IPS DF 6.9 (cell line): ENCODE measurements at places on chromosomes 11 and 22.

- H3K4me1 ChIP-seq, result no peaks in the 10 kb centered on the region
- no peak for DNase-seq
- H3K4me3 ChIP-seq, result no peak overlapping the region
- H3K27me3 ChIP-seq, result no peaks in the 10 kb centered on the region
- no peak overlapping the region for H3K27ac ChIP-seq
These were observed 161.1 kb downstream of the KIRREL3 start for GRCh38 chr11:126839496-126839895.

- DNase-seq, result no peak
- H3K36me3 ChIP-seq, result no peaks in the 10 kb centered on the region; the same call in 1 of the 2 replicates
- peaks cover 3% of the 10 kb centered on the region; the same call in 1 of the 2 replicates for H3K4me1 ChIP-seq
- no peak overlapping the region for H3K4me3 ChIP-seq
- H3K27ac ChIP-seq, result no peak overlapping the region
- H3K27me3 ChIP-seq, result no peaks in the 10 kb centered on the region
These were observed 6.0 kb downstream of the PNPLA5 start for GRCh38 chr22:43885786-43886185.

GRCh38 chr11:11806074-11806473, 35.7 kb upstream of the USP47 start:
- no peaks in the 10 kb centered on the region for H3K36me3 ChIP-seq
- no peak overlapping the region for H3K27ac ChIP-seq
- no peak overlapping the region for H3K4me3 ChIP-seq
- no peaks in the 10 kb centered on the region for H3K27me3 ChIP-seq
- H3K4me1 ChIP-seq, result no peaks in the 10 kb centered on the region

DNA sequence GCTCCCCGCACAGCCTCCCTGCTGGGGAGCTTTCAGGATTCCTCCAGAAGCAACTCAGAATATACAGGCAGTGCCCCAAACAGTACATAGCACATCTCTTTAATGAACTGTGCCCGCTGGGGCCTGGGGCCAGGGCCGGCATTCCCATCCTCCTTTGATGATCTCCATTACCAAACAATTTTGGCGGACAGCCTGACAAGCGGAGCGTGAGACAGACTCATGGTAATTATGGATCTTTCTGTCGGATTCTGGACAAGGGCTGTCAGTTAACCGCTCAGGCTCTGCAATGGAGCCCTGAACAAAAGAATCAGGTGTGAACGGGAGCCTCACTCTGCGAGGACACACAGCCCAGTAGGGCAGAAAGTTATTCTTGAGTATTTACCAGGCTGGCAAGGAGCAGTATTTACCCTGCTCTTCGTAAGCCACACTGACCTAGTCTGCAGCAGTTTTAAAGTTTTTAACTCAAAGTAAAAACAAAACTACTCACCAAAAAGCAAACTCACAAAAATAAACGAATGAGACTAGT, 174.0 kb downstream of the TBC1D22A start:
- H3K27ac ChIP-seq, result no peak overlapping the region
- 0 out of 2 replicates have a peak, but pooled peaks cover 3% of the 10 kb centered on the region for H3K4me1 ChIP-seq
- no peaks in the 10 kb centered on the region for H3K27me3 ChIP-seq
- no peak overlapping the region for H3K4me3 ChIP-seq
- DNase-seq, result no peak

- no peaks in the 10 kb centered on the region for H3K4me1 ChIP-seq
- no peak overlapping the region for H3K4me3 ChIP-seq
- no peak overlapping the region for H3K27ac ChIP-seq
- DNase-seq, result no peak
- H3K36me3 ChIP-seq, result no peaks in the 10 kb centered on the region; the same call in 1 of the 2 replicates
These were observed 79.4 kb downstream of the ATM start for GRCh38 chr11:108302121-108302785.

DNA sequence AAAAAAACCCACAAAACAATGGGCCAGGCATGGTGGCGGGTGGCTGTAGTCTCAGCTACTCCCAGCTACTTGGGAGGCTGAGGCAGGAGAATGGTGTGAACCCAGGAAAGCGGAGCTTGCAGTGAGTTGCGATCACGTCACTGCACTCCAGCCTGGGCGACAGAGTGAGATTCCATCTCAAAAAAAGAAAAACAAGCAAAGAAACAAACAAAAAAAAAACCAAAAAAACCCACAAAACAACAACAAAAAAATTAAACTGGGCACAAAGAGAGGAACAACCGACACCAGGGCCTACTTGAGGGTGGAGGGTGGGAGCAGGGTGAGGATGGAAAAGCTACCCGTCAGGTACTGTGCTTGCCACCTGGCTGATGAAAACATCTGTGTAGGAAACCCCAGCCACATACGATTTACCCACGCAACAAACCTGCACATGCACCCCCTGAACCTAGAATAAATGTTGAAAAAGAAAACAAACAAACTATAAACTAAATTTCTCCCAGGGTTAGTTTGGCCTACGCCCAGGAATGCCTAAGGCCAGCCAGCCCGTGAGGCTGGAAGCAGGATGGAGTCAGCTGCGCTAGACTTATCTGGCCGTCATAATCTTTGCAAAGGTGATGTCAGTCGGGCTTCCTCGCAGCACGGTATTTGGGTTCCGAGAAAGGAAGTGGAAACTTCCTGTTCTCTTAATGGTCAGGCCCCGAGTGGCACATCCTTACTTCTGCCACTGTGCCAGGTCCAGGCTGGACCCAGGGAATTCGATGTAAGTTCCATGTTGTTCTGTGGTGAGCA, 21.9 kb upstream of the CYB5R3 start:
- H3K4me3 ChIP-seq, result no peak overlapping the region
- H3K36me3 ChIP-seq, result no peaks in the 10 kb centered on the region
- H3K4me1 ChIP-seq, result no peaks in the 10 kb centered on the region
- no peak overlapping the region for H3K27ac ChIP-seq
- no peak for DNase-seq
